ENCODE measurements at places on chromosomes 6 and 20.

DNA sequence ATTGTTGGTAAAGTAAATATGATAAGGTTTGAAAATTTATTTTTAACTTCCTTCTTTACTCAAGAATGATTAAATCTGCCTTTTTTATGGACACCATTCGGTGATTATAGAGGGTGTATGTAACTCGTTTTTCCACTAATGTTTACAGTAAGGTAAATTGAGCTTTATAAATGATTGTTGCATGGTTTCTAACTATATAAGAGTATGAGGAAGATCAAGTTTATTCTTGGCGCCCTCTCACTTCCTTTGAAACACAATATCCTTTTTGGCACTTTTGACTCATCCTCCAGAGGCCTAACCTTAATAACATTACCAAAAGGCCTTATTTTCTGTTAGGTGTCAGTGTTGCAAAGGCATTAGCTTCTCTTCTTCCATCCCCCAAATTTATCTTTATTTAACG lies 41.8 kb upstream of the MTRF1L start:
- no peak for DNase-seq

- no peak for DNase-seq
Observed at GRCh38 chr20:52991830-52992229, 19.7 kb downstream of the TSHZ2 start.

DNA sequence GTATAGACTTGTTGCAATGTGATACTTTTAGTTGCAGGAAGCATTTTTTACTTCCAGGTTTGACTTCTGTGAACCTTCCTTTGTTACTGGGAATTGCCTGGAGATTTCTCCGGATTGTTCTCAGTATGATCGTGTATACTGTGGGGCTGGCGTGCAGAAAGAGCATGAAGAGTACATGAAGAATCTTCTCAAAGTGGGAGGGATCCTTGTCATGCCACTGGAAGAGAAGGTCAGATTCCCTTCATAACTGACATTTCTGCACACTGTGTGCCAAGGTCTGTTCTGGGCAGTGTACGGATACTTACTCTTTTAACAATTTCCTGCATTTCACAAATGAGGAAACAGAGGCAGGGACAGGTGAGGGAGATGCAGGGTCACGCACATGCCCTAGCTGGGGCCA lies 9.7 kb downstream of the PCMTD2 start:
- DNase-seq: no peak

GRCh38 chr6:83479389-83479788 lies 32.9 kb upstream of the PRSS35 start:
- DNase-seq: no peak

DNA sequence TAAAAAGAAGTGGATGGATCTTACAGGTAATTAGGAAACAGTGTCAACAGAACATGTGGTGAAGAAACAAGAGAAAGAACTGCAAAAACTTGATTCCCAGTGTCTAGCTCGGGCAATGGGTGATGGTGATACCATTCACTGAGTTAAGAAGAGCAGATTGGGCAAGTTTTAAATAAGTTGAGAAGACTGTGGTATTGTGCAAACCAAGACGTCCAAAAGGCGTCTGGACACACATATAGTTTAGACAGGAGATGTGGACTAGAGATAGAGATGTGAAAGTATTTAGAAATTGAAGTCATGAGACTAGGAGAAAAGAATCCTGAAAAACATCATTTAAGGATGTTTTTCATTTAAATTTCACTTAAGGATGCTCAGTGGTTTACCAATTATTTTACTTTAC lies 53.9 kb downstream of the CDK19 start:
- no peak for DNase-seq

DNA sequence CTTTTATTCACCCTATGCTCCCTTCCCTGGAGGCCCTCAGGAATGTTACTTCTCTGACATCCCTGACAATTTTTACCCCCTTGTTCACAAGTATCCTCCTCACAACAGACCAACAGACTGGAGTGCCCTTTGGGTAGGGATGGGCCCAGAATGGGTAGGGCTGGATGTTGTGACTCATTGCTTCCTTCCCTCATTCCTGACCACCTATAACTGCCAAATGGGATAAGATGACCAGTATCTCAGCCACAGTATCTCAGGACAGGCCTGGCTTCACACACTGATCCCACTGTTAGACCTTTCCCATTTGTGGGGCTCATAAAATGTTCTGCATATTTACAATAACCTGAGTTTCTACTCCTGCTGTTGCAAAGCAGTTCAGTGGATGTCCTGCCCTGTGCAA lies 223.0 kb upstream of the LRFN2 start:
- DNase-seq: peak; percentile 58

DNA sequence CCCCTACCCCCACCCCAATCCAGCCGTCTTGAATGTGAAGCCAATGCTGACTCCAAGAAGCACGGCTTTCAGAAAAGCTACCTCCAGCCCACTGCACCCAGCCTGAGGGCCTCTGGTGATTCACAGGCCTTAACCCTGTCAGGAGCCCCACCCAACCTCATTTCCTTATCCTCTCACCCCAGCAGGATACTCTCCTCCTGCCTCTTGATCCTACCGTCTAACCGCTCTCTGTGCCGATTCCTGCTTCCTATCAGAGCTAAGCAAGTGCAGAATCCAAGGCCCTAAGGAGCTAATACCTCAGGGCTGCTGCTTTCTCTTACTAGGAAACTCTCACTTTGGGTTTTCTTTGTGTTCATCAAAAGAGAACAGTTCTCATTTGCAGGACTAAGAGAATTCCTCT lies 47.2 kb downstream of the TRERF1 start:
- DNase-seq: peak; percentile 72

- peak; percentile 20 for DNase-seq
Observed at GRCh38 chr6:8059129-8059528, 5.1 kb downstream of the BLOC1S5 start.

DNA sequence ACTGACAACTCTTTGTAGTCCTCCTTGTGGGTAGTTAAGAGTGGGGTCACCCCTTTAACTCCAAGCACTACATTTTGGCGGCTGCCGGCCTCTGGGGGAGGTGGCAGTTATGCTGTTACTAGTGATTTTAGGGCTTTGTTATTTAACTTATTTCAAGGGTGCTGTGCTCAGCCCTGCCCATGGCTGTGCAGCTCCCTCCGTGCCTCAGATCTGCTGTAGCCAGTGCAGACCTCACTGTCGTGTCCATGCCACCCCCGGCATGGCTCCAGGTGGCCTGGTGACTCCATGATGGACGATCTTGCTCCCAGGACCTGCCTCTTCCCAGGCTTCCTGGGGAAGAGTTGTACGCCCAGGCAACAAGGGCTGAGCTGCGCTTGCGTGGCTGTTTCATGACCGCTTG lies 15.4 kb downstream of the UQCC2 start:
- no peak for DNase-seq

DNA sequence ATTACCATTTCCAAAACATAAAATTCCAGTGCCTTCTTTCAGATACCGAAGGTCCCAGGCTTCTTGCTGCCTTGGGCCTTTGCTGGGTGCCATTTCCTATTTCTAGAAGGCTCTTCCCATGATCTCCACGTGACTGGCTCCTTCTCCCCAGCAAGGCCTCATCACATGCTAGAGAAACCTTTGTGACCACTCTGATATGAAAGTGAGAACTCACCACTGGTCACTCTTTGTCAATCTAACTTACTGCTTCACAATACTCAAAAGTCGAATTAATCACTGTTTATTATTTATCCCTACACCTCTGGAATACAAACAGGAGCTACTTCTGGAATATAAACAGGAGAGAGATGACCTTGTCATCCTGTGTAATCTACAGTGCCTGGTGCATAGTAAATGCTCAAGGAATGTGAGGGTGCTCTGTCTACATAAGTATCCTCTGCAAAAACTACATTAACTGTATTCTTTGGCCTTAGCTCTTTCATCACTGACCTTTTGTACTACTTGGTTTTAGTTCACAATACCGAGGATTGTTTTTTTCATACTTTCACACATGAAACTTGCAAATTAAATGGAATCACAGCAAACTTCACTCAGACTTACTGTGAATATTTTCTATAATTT lies 1.6 kb downstream of the STX7 start:
- no peak for DNase-seq

- no peak for DNase-seq
Observed at GRCh38 chr6:73614802-73615201, 39.0 kb downstream of the SLC17A5 start.

DNA sequence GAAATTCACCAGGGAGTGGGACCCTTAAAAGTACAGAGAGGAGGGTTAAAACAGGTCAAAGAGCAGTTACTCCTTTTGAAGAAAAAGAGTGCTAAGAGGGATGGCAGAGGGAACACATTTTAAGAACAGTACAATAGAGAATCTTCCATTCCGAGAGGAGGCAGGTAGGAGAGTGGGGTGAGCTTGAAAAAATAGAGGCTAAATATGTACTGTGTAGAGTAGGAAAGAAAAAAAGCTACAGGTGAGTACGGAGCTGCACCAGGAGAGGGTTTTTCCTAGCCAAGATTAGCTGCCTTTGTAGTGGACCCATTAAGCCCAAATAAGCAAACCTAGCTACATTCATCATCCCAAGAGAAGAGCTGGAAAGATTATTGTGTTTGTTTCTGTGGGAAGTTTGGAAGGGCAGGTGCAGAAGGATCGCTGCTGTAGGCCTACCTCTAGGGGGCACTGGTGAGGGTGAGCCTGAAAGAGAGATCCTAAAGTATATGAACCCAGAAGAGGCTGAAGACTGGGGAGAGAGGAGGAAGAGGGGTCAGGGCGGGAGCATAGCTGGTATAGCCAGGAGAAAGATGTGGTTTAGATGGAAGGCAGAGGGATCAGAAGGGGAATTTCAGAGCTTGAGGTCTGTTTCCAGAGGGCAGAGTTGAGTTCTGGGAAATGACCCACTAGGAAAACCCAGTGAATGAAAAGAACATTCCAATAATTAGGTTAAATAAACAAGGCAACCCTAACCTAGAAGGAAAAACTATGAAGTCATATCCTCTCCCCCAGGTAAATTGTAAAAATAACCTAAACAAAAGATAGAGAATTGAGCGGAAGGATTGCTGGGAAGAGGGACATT lies 50.2 kb upstream of the HINT3 start:
- DNase-seq: peak; percentile 35

GRCh38 chr6:129683601-129684322 lies 26.2 kb downstream of the ARHGAP18 start:
- DNase-seq: peak; percentile 97

DNA sequence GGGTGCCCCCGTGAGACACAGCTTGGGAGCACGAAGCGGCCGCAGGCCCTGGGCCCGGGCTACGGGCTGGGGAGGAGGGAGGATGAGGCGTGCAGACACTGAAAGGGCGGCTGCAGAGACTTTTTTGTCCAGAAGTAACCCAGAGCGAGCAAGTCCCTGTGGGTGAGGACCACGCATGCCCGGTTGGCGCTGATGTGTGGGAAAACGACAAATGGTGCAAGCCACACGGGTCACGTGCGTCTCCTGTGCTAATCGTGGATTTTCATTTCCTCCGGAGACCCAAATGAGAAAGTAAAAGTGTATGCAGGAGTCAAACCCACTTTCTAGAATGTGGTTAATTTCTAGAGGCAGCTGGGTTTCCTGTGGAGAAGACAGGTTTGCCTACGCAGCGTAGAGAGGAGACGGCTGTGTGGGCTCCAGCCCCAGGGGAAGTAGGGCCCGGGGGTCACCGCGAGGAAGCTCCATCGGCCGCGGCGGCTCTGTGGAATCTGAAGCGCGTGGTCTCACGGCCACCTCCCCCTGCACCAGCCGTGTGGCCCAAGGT lies 19.0 kb downstream of the DLL1 start:
- DNase-seq: no peak

- peak; percentile 26 for DNase-seq
Observed at GRCh38 chr20:62025394-62025793, 40.3 kb downstream of the TAF4 start.

GRCh38 chr6:142848156-142848555 lies 96.8 kb downstream of the HIVEP2 start:
- DNase-seq: no peak

- DNase-seq: no peak
Observed at GRCh38 chr20:17958373-17959256, 10.0 kb downstream of the SNX5 start.

GRCh38 chr6:56864171-56864616 lies 90.7 kb upstream of the BEND6 start:
- DNase-seq: no peak

- DNase-seq: no peak
Observed at GRCh38 chr6:7701212-7701834, 24.6 kb upstream of the BMP6 start.

DNA sequence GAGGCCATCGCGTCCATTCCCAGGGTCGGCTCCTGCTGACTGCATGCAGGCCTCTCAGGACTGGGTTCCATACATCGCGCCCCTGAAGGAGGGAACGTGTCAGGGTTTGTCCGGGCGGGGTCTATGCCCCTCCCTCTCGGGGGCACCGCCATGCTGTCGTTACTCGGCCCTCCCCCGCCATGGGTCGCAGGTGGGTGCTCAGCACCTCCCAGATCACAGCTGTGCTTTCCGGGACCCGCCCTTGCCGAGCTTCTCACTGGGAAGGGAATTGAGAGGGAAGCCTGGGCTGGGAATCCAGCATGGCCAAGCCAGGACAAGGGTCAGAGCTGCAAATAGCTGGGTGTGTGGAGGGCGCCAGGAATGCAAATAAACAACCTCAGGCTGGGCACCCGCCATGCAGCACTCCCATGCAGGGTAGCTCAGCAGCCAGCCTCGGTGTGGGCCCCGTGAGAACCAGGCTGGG lies at the start of gene FRMD1:
FRMD1 (minus strand) TSS at position 270 of the 463 bp plus-strand sequence; CDS start at position 152, 118 bp downstream.
- DNase-seq: no peak

GRCh38 chr6:28206527-28206926 lies 18.5 kb upstream of the ZSCAN9 start:
- DNase-seq: no peak

GRCh38 chr6:14932485-14933182 lies 313.2 kb upstream of the JARID2 start:
- DNase-seq: no peak
